ENCODE measurements at places on chromosomes 4 and X. TPM values are rescaled to one million over a fixed set of nuclear protein-coding genes. Genes with fewer than 3 reads are reported as not detected.

MAGEB4 gene
- not detected for total RNA-seq

VMA21 gene
- 67.2 TPM for total RNA-seq

ZNF141 gene
- 18.1 TPM for total RNA-seq

RENBP gene
- 1.6 TPM for total RNA-seq

DNA sequence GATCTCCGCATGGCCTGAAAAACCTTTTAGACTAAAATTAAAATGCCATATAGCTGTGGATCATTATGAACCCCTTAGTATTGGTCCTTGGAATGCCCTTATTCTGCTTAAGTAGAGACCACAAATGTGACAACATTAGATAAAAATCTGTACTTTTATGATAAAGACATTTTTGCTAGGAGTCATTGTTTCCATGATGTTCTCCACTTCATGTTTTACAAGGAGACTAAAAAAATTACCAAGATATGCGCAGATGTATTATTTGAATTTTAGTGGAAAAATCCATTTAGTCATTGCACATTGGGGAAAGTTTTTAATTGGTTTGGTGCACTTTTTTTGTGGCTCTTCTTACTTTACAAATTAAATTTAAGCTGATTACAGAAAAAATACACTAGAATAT is 85.1 kb upstream of the HPRT1 start:
- no peak for DNase-seq

DNA sequence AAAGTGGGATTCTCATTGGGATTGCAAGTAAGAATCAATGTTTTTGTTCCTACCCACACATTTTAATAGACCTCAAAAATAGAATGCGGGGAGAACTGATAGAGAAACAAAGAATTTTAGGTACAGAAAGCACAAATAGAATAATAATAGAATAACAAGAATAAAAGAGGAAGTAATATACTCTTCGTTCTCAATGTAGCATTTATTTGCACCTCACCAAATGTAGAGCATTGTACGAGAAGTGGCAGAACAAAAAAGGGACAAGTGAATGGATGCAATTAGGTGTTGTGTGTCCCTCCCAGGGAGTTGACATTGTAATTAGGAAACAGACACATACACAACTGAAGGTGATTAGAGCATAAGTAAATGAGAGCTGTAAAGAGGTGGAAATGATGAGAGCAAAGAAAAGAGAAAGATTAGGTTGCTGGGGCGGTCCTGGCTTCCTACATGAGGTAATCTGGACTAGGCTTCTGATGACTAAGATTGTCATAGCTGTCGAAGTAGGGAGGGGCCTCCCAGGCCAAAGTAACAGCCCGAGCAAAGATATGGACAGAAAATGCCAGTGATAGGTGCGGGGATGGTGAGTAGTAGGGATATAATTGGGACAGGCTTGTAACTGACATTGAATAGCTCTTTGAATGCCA is 10.4 kb downstream of the RAB9A start:
- peak; percentile 32 for DNase-seq

- peak; percentile 9 for DNase-seq
Measured at GRCh38 chr4:37721995-37722638, 35.9 kb upstream of the RELL1 start.

GRCh38 chr4:189845145-189845846 is 95.4 kb upstream of the FRG1 start:
- no peak for DNase-seq

GRCh38 chr4:69640289-69640688 is 847 bp upstream of the UGT2A2 start:
- DNase-seq, result no peak

DNA sequence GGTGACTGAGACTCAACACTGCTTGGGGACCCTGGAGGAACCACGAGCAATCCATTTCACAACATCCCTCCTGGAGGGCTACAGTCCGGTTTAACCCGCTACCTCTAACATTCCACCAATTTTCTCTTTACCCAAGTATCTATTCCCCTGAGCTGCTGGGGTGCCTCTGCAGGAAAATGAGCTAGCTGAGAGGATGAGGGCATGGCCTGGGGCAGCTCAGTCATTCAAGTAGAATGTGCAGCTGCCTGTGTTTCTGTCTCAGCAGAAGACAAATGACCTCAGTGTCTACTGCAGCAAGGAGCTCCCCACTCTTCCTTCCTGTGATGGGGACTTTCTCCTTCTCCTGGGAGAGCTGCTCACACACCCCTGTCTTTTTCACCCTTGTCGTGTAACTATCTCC is 120.8 kb downstream of the ZNF518B start:
- DNase-seq, result no peak

GRCh38 chr4:1078490-1078889 is 34.9 kb downstream of the RNF212 start:
- DNase-seq, result no peak

DNA sequence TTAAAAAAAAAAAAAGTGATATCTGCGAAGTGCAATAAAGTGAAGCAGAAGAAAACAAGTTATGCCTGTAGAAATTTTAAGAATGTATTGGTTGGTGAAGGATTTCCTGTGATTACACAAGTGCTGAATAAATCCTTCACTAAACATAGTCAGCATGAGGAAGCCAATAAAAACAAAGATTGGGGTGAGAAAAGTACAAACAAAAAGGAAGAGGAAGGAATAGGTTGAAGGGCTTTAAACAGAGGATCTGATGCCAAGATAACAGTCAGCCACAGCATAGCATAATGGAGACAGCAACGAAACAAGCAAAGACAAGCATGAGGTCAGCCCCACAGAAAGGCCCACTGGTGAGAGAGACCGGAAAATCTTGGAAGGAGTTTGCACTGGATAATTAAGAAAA is 372.2 kb downstream of the ADAM29 start:
- no peak for DNase-seq

DNA sequence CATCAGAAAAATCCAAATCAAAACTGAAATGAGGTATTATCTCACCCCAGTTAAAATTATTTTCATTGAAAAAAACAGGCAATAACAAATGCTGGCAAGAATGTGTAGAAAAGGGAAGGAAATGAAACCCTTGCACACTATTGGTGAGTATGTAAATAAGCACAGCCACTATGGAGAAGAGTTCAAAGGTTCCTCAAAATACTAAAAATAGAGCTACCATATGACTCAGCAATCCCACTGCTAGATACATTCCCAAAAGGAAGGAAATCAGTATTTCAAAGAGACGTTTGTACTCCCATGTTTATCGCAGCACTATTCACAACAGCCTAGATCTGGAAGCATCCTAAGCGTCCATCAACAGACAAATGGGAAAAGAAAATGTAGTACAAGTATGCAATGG is 932.4 kb downstream of the PCDH18 start:
- no peak for DNase-seq

DNA sequence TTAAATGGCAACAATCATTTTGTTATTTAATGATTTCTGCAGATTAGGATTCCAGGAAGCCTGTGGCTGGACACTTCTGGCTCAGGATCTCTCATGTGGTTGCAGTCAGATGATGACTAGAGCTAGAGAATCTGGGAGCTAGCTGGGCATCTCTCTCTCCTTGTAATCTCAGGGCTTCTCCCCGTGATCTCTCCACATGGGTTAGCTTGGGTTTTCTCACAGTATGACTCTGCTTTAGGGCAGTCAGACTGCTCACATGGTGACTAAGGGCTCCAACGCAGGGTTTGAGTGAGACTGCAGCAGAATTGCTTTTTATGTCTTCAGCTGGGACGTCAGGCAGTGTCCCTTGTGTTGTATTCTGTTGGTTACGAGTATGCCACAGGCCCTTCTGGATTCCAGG is 361.4 kb downstream of the CBLL2 start:
- no peak for DNase-seq

GRCh38 chr4:183580370-183580769 is 75.5 kb downstream of the ING2 start:
- DNase-seq, result no peak

Data from Calu3 (cell line).